Fibroblast of villous mesenchyme (primary cell): ENCODE measurements at places on chromosomes 6 and 20.

GRCh38 chr20:54432966-54433365, 42.4 kb upstream of the DOK5 start:
- no peak for DNase-seq

DNA sequence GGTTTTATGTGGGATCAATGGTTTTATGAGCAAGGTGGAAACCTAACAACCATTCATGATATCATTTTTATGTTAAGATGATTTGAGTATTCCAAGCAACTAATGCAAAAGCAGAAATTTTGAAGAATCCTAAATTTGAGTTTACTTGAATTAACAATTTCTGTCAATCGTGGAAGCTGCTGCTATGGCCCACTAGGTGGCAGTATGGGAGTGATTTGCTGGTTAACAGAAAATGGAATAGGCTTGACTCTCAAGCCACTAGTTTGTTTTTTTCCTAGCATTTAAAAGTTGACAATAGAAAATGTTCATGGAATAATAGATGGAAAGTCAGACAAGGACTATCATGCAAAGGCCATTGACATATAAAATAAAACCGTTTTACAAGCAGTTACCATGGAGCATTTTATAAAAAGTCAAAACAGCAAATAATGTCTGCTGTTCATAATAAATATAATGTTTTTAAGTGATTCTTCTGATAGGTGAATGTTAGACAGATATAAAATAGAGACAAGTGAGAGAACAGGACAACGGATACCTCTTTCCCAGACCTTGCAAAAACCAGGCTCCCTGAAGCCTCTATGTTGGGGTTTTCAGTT, 43.0 kb upstream of the TMEM200A start:
- DNase-seq: peak; percentile 83

GRCh38 chr6:146358431-146359046, 185.1 kb upstream of the RAB32 start:
- DNase-seq: no peak

DNA sequence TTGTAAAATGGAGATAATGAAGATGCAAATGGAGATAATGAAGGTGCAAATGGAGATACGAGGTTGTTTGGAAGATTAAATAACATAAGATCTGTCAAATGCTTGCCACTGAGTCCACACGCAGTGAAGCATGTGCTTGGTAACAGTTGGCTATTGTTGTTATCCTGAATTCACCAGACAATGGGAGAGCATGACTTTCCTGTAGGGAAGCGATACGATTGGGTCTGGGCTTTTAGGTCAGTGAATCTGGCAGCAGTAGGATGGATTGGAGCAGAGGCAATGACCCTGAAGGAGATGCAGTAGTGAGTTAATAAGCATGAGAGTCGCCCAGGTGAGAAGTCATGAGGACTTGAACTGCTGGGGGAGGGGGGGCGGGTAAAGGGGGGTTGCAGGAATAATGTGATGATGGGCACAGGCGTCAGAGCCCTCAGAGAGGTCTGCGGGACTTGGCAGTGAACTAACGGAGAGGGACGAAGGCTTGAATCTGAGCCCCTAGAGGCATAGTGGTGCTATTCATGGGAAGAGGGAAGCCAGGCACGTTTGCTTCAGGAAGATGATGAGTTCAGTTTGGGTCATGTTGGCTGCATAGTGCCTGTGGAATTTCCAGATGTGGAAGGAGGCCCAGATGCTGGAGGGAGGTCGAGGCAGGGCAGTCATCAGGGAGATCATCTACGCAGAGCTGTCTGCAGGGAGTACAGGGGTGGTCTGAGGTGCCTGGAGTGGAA, 55.4 kb downstream of the ZDHHC14 start:
- no peak for DNase-seq

GRCh38 chr6:104955491-104955890, 1.4 kb upstream of the LIN28B start:
- DNase-seq: no peak

GRCh38 chr6:128874863-128875262, 8.1 kb upstream of the LAMA2 start:
- no peak for DNase-seq

DNA sequence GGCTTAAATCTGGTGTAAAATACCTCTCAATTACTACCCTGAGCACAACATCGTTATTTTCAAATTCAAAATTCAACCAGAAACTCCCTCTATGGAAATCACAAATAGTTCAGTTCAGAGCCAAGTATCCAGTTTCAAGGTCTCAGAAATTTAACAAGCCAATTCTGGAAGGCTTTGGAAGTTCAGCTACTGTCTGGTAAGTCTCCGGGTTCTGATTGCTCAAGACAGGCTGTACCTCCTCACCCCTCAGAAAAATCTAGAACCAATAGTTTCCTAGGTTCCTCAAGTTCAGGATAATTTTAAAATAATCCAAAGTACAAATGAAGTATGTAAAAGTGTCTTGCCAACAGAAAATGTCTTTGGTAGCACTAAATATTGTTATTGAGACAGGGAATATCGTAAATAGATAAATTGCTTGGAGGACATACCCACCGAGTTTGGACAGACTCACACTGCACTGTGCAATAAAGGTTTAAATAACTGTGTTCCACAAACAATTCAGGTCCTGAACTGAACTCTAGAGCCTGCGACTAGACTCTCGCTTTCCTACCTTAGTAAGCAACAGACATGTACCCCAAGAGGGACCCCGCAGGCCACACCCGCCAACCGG, 729 bp downstream of the ATG5 start:
- DNase-seq: peak; percentile 58

GRCh38 chr6:42440778-42441696, 10.7 kb downstream of the TRERF1 start:
- peak; percentile 72 for DNase-seq

DNA sequence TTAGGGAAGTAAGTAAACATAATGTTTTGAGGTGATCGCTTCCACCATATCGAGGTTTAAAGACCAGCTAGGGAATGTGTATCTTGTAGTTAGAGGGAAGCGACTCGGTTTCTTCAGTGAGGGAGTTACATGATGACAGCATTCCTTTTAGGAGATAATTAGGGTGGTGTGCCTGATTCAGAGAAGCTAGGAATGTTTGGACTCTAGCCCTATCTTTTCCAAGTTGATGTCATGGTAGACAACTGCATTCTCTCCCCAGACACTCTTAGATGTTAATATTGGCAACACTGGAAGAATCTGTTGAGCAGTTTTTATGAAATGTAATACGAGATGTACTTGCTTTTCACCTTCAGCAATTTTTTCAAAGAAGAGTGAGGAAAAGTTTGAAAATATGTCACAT, 12.9 kb upstream of the HIVEP1 start:
- no peak for DNase-seq

GRCh38 chr6:149821492-149821891, 42.7 kb downstream of the LRP11 start:
- no peak for DNase-seq

DNA sequence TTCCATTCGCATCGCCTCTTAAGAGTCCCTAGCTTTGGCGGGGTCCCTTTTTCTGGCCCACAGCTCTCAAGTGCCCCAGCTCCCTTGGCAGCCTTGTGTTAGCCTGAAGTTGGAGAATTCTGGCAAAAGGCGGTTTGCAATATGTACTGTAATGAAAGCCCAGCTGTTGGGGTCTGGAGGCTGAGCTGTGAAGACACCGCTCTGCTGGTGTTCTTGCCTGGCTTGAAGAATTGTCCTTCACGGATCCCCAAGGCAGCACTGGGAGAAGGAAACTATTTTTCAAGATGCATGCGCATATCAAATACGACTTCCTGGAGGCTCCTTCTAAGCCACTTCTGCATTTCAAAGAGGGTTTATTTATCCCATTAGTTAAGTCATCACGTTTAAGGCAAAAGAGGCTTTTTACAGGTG, 21.4 kb upstream of the CITED2 start:
- no peak for DNase-seq

DNA sequence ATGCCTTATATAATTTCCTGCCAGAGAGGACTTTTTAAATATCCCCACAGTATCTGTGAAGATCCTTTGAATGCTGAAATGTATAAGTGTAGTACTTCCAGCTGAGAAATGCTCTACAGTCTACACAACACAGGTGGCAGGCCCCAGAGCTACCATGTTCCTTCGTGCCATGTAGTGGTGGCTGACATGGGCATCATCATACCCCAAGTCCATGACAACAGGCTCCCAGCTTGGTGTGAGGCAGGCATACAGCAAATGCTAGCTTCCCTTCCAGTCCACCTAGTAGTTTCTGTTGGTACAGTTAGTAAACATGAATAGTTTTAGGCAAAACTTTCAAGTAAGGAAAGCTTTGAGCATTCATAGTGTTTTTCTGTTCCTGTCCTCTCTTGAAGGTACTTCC, 61.2 kb upstream of the EMILIN3 start:
- no peak for DNase-seq

- DNase-seq: peak; percentile 56
Observed at GRCh38 chr6:24227556-24227955, 101.5 kb downstream of the NRSN1 start.

GRCh38 chr6:41697861-41698781, 37.3 kb downstream of the TFEB start:
- DNase-seq: peak; percentile 78

- DNase-seq: no peak
Observed at GRCh38 chr20:41453010-41453950, 86.7 kb upstream of the EMILIN3 start.

- no peak for DNase-seq
Observed at GRCh38 chr20:52926505-52926904, 45.7 kb upstream of the TSHZ2 start.

DNA sequence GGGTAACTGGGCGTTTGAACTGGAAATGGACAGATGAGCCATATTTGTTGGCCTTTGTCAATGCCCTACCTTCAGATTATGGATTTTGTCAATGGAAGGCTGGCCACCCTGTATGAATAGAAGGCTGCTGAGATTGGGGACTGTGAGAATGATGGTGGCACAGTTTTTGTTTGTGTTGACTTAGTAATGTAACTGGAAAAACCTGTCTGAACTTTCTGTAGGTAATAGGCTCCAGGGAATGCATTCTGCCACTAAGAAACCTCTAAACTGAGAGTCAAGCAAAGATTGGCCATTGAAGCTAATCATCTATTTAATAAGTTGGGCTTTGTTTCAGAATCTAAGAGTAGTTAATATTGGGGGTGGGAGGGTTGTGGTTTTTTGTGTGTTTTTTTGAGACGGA, 97.5 kb downstream of the FOXO3 start:
- no peak for DNase-seq

DNA sequence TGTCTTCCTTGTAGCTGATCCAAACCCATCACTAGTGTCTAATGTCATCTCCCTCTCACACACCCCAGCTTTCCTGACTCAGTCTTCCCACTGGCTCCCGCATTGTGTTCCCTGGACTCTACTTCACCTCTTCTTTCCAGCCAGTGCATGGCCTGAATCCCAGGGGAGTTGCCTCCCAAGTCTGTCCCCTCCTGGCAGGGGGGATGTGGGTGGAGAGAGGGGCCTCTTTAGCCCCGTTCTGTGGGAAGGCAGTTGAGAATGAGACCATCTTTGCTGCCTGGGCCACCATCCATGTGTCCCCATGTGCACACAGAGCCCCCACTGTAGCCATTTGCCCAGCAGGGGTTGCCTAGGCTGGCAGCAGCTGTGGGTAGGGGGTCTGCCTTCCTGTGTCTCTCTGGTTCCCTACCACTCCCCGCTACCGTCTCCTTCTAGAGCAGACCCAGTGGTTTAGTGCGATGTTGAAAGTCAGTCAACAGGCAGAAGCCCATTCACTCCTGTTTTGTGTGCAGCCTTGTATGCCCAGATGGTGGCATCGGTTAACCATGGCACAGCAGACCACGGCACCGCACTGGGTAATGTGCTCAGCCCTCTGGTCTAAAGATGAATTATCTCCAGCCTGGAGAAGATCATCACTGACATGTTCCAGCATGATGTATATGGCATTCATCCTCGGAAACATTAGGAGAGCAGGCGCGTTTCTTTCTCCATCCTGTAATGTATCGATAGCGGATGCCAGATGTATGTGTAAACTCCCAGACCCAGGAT, 178.8 kb upstream of the SNX9 start:
- DNase-seq: no peak

- no peak for DNase-seq
Observed at GRCh38 chr6:73742433-73742832, 46.4 kb downstream of the CD109 start.

GRCh38 chr6:156698239-156699016, 78.8 kb upstream of the ARID1B start:
- no peak for DNase-seq

GRCh38 chr6:158519300-158519699, 40.6 kb upstream of the TMEM181 start:
- no peak for DNase-seq

DNA sequence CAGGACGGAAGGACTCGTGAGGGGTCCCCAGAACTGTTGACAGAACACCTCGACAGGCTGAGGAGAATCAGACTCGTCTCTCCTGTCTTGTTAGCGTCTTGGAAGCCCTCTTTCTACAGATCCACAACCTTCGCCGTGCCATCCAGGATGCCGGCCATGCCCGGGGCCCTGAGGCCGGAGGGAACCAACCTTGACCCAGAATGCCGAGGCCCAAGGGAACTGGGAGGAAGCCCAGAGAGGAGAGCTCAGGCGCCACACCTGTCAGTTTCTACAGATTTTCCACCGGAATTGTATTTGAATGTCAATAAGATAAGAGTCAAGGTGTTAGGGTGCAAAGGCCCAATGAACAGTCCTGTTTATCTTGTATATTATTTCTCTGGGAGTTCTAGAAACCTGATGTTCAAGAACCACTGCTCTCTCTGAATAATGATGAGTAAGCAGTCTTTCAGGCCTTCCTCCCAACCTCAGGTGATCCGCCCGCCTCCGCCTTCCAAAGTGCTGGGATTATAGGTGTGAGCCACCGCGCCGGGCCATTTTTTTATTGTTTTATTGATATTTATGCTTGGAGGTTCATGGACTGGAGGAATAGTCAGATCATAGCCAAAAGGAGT, 799 bp upstream of the ME1 start:
- no peak for DNase-seq

DNA sequence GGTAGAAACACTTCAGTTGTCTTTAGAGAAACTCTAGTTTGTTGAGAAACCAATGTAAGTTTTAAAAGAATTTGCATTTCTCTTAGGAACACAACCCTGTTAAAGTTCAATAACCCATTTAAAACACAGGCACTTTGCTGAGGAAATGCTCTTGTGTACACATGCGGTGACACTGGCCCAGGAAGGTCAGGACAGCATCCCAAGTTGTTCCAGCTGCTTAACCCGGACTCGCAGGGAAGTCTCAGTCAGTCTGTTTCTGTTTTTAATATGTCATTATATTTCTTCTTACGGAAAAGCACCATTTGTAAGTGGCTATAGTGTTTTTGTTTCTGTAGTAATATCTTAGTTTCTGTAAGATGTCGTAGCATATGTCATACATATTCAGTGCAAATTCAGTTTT, 36.9 kb downstream of the RIN2 start:
- DNase-seq: peak; percentile 42
